Stimulated activated CD8-positive, alpha-beta memory T cell treated with anti-CD3 and anti-CD28 coated beads, Interleukin-4, amount 100 ng/mL, for 1 hour (primary cell): ENCODE measurements at places on chromosomes 4 and X.

DNA sequence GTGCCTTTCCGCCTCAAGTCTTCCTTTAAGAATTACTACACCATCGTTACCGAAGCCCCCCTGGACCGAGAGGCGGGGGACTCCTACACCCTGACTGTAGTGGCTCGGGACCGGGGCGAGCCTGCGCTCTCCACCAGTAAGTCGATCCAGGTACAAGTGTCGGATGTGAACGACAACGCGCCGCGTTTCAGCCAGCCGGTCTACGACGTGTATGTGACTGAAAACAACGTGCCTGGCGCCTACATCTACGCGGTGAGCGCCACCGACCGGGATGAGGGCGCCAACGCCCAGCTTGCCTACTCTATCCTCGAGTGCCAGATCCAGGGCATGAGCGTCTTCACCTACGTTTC is 2.2 kb downstream of the PCDH10 start:
- no peak for DNase-seq

GRCh38 chr4:89248879-89249281 is 58.7 kb downstream of the GPRIN3 start:
- no peak for DNase-seq

GRCh38 chr4:109574443-109574850 is 14.4 kb downstream of the MCUB start:
- DNase-seq = no peak

DNA sequence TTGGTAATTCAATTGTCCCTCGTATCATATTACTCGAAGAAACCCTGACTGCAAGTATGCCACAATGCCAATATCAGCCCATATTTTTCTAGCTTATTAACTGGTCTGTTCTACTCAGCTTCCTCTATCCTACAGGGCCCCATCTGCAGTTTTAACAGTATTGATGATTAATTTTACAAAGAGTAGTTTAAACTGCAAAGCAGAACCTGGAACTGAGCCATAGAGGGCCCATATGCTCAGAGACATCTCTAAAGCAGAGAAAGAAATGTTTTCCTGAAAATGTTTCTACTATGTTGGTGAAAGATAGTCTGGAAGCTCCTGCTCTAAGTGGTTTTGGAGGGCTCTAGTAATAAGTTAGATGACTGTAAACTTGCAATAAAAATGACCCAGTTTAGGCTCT is 259.4 kb upstream of the CENPE start:
- DNase-seq = no peak

DNA sequence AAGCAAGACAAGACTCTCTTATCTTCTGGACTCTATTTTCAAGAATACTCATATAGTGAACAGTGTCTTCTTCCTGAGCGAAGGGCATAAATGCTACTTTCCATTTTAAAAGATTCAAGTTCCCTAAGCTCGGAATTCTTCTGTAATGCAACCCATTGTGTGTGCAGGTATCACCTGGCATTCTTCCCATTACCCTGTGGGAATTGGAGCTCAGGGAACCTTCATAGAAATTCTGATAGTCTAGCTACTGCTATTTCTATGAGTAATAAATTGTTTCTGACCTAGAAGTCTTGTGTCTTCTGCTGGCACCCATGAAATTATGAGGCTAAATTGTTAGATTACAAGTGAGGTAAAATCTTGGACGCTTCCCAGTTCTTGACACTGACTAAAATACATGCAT is 324.1 kb upstream of the DIPK2B start:
- no peak for DNase-seq

DNA sequence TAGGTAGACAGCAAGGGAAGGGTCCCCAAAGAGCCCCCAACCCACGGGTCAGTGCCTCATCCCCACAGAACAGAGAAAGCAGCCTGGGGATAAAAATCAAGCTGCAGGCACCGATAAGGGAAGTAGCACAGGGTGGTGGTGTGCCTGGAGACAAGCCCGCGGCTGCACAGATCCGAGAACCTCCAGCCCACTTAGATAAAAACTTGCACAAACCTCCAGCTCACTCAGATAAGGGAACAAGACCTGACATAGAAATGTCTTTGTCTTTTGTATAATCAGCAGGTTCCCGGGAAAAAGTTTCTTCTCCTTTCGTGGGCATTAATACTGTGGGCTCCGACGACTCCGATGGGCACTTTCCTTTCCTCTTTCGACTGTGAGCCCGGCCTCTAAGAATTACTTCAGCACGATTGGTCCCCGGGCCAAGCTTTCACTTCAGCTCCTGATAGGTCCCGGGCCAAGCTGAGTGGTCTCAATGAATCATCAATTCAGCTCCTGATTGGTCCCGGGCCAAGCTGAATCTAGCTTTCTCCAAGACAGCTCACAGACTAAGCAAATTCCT is 32.4 kb downstream of the PRDX4 start:
- DNase-seq = no peak

GRCh38 chrX:117002981-117003380 is 540.2 kb upstream of the CT83 start:
- DNase-seq = no peak

GRCh38 chrX:52422884-52423283 is 54.1 kb downstream of the XAGE2 start:
- DNase-seq = no peak

- DNase-seq = no peak
Measured at GRCh38 chrX:129958083-129958465, 24.4 kb upstream of the BCORL1 start.

DNA sequence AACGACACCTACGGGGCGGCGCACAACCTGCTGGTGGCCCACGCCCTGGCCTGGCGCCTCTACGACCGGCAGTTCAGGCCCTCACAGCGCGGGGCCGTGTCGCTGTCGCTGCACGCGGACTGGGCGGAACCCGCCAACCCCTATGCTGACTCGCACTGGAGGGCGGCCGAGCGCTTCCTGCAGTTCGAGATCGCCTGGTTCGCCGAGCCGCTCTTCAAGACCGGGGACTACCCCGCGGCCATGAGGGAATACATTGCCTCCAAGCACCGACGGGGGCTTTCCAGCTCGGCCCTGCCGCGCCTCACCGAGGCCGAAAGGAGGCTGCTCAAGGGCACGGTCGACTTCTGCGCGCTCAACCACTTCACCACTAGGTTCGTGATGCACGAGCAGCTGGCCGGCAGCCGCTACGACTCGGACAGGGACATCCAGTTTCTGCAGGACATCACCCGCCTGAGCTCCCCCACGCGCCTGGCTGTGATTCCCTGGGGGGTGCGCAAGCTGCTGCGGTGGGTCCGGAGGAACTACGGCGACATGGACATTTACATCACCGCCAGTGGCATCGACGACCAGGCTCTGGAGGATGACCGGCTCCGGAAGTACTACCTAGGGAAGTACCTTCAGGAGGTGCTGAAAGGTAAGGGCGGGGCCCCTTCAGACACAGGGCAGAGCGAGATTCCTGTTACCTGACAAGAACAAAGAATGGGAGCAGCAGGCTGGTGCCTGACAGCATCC is 11.7 kb downstream of the RPL9 start:
- DNase-seq = no peak

- DNase-seq = no peak
Measured at GRCh38 chrX:39903343-39903742, 194.4 kb downstream of the BCOR start.

DNA sequence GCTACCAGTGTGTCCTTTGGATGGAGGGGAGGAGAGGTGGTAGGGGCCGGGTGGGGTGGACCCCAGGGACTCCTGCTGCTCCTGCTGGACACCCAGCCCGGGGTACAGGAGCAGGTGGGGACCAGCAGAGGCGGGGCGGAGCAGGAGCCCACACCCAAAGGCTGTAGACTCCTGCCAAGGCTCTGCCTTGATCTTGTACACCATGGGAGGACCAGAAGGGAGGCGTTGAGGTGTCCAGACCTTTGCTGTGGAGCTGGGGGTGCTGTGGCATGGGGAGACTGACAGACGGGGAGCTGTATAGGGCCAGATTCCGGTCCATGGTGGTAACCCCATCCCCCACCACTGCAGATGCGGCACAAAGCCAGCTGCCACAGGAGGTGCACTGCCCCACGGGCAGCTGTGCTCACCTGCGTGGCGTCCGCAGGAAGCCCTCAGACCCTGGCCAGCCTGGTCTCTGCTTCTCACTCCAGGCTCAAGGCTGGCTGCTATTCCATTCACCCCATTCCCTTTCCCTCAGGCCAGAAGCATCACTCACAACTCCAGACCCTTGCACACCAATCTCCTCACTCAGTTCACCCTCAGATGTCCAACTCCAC is 5.0 kb upstream of the SLC26A1 start:
- no peak for DNase-seq
